ENCODE measurements at places on chromosomes 6 and 20. TPM values are rescaled to one million over a fixed set of nuclear protein-coding genes. Genes with fewer than 3 reads are reported as not detected.

The DOP1A gene
- 13.0 TPM for total RNA-seq

The TTK gene
- total RNA-seq = 38.8 TPM

- no peak for DNase-seq
Observed at GRCh38 chr6:13338038-13338437, 9.7 kb upstream of the TBC1D7 start.

DNA sequence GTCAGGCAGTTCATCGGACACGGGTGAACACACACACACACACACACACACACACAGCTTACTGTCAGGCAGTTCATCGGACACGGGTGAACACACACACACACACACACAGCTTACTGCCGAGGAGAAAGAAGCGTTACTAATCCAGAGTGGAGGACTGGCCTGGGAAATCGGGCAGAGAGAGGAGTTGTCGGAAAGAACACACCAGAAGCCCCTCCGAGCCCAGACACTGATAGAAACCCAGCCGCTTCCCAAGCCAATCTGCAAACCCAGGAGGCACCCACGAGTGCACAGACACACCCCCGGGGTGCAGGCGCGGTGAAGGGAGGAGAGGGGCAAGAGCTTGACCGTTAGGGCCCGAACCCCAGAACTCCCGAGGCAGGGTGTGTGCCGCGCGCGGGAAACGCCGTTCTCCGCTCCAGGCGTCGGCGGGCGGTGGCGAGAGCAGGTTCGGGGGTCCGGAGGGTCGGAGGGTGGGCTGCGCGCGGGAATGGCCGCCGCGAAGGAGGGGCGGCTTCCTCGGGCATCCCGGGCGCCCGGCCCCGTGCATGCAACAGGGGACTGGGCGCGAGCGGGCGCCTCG lies 636 bp downstream of the ELOVL2 start:
- DNase-seq = no peak

DNA sequence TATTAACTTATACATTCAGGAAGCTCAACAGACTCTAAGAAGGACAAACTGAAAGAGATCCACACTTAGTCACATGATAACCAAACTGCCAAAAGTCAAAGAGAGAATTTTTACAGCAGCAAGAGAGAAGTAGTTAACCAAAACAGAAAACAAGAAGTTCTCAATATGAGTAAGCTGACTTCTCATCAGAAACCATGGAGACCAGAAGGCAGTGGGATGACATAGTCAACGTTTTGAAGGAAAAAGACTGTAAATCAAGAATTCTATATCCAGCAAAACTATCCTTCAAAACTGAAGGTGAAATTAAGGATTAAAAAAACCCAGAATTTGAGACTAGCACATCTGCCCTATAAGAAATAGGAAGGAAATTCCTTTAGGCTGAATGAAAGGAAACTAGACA lies 60.4 kb downstream of the COL19A1 start:
- no peak for DNase-seq

Data from foreskin keratinocyte (primary cell).